ENCODE measurements at places on chromosomes 7 and 10.

DNA sequence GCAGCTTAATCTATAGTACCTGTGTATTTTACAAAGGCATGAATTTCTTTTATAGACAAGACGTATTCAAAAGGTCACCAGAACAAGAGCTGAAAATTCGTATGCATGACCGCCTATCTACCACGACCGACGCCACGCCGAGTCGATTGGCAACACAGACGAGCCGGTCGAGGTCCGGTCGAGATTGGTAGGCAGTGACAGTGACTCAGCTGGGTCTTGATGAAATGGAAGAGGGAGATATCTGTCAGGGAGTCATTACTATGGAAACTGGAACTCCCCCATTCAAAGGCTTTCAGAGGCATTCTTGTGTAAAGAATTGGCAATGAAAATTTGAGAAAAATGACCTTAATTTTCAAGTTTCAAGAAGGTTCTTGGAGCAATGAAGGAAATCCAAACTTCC lies 2.1 kb downstream of the ATP5MK start:
- DNase-seq, result no peak

- DNase-seq, result no peak
These were observed 170.0 kb downstream of the PRKCQ start for GRCh38 chr10:6409971-6410643.

DNA sequence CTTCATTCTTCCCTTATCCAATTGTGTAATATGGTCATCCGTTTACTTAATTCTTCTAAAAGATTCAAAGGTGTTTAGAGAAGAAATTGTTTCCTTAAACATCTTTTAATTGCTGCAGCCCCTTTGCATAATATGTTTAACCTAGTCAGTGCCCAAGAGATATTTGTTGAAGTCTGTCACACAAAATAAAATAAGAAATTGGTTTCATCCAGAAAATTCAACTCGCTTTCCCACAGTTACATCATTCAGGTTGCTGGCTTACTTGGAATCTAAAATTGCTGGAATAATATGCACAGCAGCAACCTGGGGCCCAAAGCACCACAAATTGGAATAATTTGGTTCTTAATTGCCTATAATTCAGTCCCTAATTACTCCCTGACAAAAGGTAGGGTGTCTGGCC lies 155.1 kb upstream of the ETV1 start:
- no peak for DNase-seq

- DNase-seq, result no peak
These were observed 434.2 kb upstream of the POT1 start for GRCh38 chr7:125363873-125364272.

- DNase-seq, result no peak
These were observed 14.0 kb upstream of the RALA start for GRCh38 chr7:39609113-39609934.

GRCh38 chr10:121788115-121788514 lies 139.7 kb downstream of the ATE1 start:
- no peak for DNase-seq

DNA sequence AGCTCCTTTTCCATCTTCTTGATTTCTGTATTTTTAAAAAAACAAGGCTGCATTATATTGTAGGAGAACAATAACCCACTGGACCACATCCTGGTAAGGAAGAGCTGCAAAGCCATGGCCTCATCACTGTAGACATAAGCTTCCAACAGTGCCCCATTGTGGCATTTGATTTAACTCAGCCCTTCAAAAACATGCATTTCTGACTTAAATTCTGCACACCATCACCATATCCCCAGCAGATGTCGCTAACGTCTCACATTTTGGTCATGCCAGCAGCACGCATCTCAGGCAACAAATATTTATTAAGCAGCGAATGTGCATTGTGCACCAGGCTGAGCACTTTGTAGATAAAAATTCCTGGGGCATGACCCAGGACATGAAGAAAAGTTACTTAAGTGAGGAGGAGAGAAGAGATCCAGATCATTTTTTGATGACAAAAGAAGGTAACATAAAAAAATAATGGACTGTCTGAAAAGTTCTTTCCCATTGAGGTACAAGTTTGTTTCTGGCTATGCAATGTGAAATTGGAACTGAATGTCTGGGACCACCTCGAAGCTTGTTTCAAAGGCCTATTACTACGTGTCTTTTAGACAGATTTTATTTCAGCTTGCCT lies 164.6 kb upstream of the CDCA7L start:
- peak; percentile 71 for DNase-seq

DNA sequence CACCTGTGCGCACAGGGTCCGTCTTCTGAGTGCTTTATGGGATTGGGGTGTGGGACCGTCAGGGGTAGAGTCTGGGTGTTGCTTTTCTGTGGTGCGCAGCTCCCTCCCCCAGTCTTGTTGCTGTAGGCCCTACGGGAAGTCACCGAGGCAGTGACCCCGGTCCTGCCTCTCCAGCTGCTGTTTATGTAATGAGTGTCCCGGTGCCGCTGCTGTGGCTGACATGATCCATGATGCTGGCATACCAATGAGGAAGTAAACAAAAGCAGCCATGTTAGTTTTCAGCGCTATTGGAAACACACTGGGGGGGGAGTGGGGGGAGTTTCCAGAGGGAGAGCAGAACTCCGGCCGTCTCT lies 1.1 kb downstream of the TRIM8 start:
- DNase-seq, result peak; percentile 13

- no peak for DNase-seq
These were observed 69.2 kb upstream of the GRB10 start for GRCh38 chr7:50851891-50852290.

DNA sequence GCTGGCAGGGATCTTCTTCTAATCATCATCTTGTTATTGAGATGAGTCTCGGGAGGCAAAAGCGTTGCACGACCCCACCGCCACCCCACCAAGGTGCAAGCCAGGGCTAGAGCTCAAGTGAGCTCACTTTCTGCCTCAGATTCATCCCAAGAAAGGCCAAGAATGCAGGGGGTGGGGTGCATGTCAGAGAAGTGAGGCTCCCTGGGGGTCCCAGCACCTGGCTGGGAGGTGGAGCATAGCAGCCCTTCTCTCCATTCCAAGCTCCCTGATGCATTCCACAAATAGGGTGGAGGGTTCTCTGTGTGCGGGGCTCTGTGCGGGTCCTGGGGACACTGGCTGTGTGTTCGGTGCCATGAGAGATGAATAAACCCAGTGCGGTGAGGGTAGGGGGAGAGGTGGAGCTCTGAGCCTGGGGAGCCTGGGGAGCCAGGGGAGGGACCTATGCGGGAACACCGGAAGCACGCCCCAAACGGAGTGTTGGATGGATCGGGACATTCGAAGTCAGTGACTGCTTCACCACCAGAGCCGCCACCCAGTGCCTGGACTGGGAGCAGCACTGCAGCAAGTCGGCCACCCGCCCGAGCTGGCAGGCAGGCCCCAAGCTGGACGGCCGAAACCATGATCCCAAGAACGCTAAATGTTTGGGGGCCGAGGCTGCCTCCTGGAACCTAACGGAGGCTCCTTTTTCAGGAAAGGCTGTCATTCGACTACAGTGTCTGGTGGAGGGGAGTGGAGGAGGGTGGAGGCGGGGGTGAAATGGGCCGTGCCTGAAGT lies 17.9 kb upstream of the HMX3 start:
- DNase-seq, result no peak

- DNase-seq, result no peak
These were observed 493.6 kb downstream of the PTPRN2 start for GRCh38 chr7:158094046-158094445.

- no peak for DNase-seq
These were observed 232 bp upstream of the GRID1 start for GRCh38 chr10:86366902-86367151.

DNA sequence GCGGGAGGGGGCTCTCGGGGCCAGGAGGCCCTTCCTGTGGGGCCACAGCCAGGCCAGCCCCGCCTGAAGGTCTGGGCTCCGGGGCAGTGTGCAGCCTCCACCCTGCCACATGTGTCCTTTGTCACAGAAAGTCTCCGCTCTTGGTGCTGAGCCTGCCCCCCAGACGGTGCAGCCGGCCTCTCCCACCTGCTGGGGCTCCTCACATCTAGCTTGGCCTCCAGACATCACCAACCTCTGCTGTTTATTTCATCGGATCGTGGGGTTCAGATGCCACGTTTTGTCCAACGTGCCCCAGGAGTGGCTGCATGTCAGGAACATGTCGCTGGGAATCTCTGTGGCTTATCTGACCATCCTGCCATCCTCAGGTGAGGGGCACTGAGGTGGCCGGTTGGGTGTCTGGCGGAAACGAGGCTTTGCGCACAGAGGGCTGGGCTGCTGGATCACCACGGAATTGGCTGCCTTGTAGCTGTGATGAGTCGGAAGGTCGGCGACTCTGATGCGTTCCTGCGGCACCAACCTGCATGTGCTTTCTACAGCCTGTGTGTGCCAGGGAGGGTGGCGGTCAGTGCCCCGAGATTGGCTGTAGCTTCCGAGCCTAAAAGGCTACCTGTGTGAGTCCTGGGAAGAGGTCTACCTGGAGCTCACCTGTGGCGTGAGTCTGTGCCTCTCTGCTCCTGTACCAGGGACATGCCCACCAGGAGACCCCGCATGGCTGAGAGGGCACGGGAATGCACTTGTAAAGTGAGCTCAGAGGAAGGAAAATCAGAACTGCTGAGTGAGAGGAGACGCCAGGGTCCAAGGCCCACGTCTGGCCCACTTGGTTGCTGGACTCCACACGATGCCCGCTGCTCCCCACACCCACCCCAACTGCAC lies 316.4 kb downstream of the DNAJB6 start:
- no peak for DNase-seq

GRCh38 chr7:6258440-6259182 lies 13.8 kb downstream of the CYTH3 start:
- no peak for DNase-seq

- no peak for DNase-seq
These were observed 96.3 kb downstream of the CPED1 start for GRCh38 chr7:121084748-121085336.

DNA sequence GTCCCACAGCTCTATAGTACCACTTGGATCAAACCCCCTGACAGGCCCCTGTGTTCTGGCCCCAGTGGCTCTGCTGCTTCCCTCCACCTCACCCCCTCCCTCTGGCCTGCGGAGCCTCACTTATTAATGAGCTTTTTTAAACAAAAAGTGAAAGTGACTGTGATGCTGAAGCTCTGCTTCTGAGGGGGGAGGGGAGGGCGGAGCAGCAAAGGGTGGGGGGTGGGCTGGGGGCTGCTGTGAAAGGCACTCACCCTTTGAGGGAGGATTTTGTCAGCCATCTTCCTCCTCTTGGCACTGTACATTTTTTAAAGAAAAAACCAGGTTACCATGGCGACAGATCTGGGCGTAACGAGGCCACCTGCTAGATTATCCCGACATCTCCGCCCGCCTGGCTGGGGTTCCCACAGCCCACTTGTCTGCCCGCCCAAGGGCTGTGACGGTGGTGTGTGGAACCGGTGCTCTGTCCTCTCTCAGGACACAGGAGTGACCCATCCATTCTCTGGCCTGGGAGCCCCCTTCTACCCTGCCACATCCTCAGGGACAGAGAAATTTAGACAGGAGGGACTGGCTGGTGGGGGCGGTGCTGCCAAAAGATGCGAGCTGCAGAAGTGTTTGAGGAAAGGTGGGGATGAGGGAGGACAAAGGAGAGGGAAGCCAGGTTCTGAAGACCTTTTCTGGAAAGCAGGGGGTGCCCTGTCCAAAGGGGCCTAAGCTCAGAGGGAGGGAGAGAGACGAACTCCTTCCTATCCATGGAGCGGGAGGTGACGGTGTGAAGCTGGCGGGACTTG lies 4.9 kb downstream of the SMARCD3 start:
- no peak for DNase-seq

- no peak for DNase-seq
These were observed 91.5 kb downstream of the GSDME start for GRCh38 chr7:24665564-24666294.

GRCh38 chr7:156638443-156639077 lies 2.0 kb upstream of the RNF32 start:
- DNase-seq, result no peak

GRCh38 chr10:670038-670437 lies 19.4 kb downstream of the DIP2C start:
- DNase-seq, result no peak

DNA sequence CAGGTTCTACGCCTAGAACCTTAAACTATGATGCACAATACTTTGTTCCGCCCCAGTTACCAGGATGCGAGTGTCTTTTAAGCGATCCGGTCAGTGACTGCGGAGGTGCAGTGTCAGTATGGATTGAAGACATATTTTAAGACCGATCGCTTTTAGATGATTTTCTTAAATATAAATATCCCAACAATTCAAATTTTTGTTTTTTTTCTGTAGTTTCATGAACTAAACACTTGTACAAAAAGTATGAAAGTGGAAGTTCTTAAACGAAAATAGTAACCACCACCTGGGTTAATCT lies 835 bp downstream of the COMMD3 start:
- DNase-seq, result no peak

DNA sequence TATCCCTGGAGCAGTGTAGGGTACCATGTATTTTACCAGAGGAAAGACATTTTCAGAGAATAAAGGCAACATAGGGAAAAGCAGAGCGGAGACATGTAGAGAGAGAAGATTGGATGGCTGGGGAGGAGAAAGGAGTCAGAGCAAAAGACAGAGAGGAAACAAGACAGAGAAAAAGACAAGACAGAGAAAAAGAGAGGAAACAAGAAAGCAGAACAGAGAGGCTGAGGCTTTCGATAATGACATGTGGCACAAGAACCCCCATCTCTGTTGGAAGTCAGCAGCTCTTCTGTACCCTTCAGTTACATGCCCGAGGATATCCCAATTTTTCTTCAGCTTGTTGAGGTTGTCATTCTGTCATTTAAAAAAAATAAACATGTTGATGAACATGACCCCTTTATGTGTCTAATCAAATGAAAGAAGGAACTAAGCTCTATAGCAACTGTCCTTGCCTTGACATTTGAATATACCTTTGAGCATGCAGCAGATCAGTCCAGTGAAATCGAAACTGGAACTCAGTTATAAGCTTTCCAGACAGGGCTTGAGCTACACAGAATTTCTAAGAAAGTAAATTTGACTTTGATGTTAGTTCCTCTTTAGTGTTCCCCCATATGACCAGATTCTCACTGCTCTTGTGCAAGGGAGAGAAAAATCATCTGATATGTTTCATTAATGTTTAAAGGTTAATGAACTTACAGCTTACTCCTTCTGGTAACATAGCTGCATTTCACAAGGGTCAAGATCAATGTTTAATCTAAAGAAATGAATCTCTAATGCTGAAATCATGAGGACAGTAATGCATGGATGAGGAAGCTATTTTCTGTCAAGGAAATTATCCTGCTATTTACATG lies 75.1 kb upstream of the SP4 start:
- no peak for DNase-seq

- no peak for DNase-seq
These were observed 140.7 kb downstream of the SND1 start for GRCh38 chr7:127792528-127793342.

- DNase-seq, result no peak
These were observed 3.6 kb downstream of the FAM53B start for GRCh38 chr10:124740369-124741280.

GRCh38 chr7:38291117-38291647 lies 17.7 kb upstream of the TARP start:
- no peak for DNase-seq

DNA sequence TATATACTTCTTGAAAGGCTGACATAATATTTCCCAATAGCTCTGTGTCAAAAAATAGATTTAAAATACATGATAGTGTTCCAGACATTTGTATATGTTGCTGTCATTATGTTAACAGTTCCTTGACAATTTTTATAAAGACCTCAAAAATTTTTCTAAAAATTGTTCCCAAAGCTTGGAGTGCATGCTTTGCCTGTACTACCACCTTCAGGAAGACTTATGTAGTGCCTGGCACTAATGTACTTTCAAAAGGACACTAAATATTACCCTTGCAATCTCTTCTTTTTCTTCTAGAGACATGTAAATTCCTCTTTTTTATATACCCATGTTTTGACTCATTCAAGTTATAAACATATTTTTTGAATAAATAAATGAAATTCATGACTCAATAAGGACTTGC lies 48.0 kb upstream of the SP8 start:
- no peak for DNase-seq

GRCh38 chr7:30853576-30853975 lies 58.1 kb upstream of the AQP1 start:
- no peak for DNase-seq
